ENCODE measurements at places on chromosomes 7 and 10. TPM values are rescaled to one million over a fixed set of nuclear protein-coding genes. Genes with fewer than 3 reads are reported as not detected.

DNA sequence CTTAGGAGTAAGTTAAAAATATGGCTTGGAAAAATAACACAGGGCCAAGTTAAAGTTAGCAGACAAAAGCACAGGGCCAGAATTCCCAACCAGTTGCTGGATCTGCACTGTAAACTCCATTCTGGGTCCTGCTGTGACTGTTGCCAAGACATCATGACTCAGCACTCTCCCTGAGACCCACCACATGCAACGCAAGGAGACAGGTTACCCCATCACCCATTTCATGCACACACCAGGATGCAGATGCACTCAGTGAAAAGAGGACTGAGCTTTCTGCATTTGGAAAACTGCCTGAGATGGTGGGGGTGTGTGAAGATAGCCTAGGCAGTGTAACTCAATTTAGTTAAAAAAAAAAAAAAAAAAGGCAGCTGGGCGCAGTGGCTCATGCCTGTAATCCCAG is 97.6 kb upstream of the ZNF438 start:
- DNase-seq: peak; percentile 23

DNA sequence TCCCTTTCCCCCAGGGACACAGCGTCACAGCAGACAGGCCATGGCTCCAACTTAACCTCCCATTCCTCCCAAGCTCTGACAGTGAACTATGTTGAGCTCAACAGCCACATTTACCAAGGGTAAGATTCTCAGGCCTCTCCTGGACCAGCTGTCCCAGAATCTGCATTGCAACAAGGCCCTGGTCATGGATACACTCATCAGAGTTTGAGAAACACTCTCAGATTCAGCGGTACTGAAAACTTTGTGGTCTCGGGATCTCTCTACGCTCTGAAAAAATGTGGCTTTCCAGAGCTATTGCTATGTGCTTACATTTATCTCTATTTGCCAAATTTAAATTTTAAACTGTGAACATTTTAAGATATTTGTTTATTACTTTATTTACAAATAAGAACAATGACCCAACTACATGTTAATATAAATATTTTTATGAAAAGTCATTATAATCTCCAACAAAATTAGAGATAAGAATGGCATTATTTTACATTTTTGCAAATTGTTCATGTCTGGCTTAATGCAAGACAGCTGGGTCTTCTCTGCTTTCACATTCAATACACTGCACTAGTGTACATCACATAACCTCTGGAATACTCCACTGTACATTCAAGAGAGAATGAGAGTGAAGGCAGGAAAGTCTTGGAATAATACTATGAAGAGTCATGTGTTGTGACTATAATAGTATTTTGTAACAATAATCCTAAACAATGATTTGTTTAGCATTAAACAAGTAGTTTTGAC is 190.9 kb upstream of the PITRM1 start:
- DNase-seq: no peak

- DNase-seq: no peak
Measured at GRCh38 chr10:66041771-66042170, 884.1 kb upstream of the LRRTM3 start.

- DNase-seq: peak; percentile 44
Measured at GRCh38 chr7:44310221-44310848, 15.1 kb downstream of the CAMK2B start.

DNA sequence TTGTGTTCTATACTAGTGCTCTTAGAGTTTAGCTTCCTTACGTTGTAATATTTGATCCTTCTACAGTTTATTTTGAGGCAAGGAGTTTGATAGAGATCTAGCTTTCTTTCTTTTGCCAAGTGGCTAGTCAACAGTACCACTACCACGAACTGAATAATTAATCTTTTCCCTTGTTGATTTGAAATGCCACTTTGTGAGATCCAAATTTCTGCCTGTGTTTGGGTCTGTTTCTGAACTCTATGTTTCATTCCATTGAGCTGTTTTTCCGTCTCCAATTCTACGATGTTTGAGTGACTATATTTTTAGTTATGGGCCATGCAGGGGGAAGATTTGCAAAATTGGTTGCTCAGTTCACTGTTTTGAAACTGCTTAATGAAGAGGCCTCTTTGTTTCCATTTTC is 134.7 kb downstream of the KIAA1217 start:
- DNase-seq: no peak

- DNase-seq: no peak
Measured at GRCh38 chr7:102469972-102470825, 5.4 kb downstream of the LRWD1 start.

GRCh38 chr7:1663223-1663622 is 6.9 kb upstream of the ELFN1 start:
- DNase-seq: peak; percentile 64

- DNase-seq: no peak
Measured at GRCh38 chr10:1933215-1933614, 195.9 kb upstream of the ADARB2 start.

Gene SLC13A1
- not detected for total RNA-seq

Gene PDLIM1
- 31.3 TPM for total RNA-seq

Gene MYPN
- 0.04 TPM for total RNA-seq

Gene ZNF804B
- total RNA-seq: not detected

Measured in H7 (cell line).